ENCODE measurements at places on chromosomes 4 and X.

GRCh38 chrX:109843963-109844751 lies 111.1 kb upstream of the ACSL4 start:
- DNase-seq: no peak

GRCh38 chrX:150482537-150483206 lies 85.7 kb upstream of the MTM1 start:
- DNase-seq: peak; percentile 3

DNA sequence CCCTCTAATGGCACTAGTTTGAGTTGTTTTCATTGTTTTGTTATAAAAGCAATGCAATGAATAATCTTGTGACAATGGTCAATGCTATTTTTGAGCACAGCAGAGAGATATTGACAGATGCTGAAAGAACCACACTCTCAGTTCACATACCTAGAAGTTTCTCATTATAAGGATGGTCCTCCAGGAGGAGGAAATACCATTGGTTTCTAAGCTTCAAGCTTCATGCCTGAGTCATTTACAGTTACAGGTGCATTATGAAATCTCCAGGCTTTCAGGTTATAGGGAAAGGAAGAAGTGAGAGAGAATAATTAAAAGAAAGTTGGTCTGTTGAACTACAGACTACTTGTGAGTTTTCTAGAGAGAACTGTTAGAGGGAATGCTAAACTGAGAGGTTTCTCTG lies 75.3 kb downstream of the PWWP3B start:
- DNase-seq: no peak

DNA sequence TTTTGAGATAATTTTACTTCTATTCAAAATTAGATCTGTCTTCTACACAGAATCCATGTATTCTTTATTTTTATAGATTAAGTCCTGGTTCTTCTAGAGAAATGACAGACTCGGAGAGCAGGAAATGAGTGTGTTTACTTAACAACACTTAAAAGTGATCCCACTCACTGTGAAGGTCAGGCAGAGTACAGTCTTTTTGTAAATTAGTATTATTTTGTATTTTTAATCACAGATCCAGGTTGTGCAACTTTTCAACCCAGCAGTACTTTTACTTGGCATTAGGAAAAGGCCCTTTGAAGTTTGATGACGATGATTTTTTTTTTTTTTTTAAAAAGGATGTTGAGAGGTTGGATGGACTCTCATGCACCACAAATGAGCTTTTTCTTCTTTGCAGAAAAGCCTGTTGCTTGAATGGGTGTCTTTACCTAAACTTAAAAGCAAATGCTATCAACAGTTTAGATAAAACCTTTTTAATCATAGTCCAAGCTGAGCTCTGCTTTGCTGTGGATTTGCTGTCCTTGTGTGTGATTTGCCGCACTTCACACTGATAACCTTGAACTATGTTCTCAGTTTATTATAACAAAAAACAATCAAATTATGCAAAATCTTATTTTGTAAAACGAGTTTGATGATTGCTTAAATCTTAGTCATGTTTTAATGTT lies 114.1 kb downstream of the MXRA5 start:
- DNase-seq: no peak

GRCh38 chr4:48162162-48162561 lies 28.1 kb upstream of the TXK start:
- DNase-seq: no peak

DNA sequence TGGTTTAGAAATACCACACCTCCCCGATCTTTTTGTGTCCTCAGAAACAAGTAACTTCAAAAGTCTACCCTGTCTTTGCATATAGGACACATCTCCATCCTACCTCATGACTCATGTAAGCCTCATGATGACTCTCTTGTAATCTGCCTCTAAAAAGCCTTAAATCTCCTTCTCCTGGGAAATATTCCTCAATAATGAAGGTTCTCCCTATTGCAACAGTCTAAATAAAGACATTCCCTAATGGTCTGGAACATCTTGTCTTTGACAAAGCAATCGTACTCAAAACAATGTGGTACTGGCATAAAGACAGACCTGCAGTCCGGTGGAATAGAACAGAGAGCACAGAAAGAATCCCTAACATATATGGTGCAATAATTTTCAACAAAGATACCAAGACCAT lies 257.7 kb downstream of the OPHN1 start:
- DNase-seq: no peak

DNA sequence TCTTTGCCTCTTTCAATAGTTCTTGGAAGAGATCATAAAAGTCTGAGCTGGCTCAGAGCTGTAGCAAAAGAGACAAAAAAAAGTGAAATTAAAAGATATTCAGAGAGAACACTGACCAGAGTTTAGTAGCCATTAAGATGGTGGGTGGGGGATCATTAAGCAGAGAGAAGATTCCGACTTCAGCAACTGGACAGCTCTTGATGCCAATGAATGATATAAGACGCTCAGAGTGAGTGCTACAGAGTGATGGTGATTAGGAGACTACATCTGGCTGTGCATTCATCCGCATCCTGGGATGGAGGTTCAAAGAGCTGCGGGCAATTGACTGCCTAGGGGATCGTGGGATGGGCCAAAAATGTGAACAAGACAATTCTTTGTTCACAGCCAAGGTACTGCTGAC lies 178.5 kb downstream of the PACRGL start:
- DNase-seq: no peak

DNA sequence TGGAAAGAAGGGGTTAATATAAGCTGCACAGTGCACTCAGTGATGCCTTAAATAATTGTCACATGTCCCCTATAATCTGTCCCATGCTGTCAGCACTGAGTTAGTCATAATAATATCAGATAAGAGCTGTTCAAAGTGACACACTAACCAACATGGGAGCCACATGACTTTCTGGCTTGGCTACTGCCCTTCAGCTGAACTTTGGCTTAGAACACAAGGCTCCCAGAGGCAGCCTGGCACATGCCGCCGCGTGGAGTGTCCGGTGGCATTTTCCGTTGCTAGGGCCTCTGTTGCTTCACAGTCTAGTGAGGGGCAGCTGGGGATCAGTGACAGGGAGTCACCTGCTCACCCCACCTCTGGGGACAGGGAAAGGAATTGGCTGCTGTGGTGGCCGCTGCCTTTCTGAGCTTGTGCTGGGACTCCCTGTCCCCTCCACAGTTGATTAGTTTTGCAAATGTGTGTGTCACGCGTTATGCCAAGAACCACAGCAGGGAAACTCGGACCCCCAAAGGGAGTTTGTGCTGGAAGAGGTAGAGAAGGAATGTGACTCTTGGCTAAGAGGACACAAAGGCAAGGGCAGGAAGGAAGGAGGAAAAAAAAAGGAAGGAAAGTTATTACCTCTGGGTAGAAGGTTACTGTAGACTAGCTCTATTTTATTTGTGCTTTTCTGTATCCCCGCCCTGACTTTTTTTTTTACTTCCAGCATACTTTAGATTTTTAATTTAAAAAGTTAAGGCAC lies 41.1 kb upstream of the PPARGC1A start:
- no peak for DNase-seq

DNA sequence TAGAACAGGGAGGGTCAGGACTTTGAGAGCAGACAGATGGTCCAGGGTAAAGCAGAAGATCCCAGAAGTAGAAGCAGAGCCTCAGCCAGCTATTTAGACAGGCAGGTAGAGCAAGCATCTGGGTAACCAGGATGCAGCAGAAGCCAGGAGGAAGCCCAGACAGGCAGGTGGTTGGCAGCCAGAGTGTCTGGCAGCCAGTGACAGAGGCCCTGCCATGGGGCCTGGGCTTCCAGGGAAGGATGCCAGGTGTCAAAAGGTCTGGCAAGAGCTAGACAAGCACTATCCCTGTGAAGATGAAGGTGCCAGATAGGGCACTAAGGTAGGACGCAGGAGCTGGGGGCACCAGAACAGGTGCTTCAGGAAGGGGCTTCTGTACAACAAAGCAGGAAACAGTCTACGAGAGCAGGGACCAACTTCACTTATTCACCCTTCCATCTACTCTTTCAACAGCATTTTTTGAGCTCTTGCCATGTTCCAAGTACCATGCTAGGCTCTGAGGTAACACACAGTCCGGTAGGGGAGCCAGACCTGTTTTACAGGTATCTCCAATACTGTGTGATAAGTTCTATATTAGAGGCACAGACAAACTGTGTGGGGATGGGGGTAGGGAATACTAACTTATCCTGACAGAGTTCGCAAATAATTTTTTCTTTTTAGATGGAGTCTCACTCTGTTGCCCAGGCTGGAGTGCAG lies 38.1 kb upstream of the GJB1 start:
- DNase-seq: no peak

- DNase-seq: no peak
These were observed 2248.1 kb downstream of the ARAP2 start for GRCh38 chr4:33996075-33996718.

- no peak for DNase-seq
These were observed 85.4 kb downstream of the FRMPD4 start for GRCh38 chrX:12223650-12224049.

GRCh38 chrX:72273718-72274117 lies 3.3 kb downstream of the RPS4X start:
- no peak for DNase-seq

DNA sequence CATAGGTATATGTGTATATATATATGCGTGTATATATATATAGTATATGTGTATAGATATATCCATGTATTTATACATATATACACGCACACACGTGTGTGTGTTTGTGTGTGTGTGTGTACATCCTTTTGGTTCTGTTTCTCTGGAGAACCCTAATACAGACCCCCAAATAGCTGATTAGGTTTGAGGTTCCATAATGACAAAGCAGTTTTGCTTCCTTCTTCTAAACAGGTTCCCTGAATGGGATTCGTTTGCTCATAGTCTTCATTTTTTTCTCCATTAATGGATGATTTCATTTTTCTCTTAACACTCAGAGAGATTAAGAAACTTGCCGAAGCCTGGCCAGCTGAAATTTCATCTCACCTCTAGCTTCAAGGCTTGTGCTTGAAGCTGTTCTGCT lies 234.0 kb upstream of the BCOR start:
- DNase-seq: no peak

DNA sequence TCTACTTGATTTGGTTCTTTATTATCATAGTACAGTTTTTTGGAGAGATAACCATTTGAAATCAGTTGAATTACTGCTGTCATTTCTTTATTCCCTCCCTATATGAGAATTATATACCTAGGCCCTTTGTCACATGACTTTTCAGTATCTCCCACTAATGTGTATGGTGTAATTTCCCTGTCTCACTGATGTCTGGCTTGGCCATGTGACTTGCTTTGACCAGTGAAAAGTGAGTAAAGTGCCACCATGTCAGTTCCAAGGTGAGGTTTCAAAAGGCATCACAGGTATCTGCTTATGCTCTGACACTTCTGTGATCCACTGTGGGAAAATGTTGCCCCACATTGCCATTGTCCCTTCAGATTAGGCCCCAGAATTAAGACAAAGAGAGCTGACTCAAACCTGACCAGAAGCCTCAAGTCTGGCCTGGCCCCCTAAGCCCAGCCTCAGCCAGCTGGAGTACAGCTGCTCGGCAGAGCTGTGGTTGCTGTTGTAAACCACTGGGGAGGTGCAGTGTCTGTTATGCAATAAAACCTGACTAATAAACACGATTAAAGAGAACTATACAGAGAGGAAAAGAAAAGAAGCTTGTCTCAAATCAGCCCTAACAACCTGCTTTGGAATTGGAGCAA lies 27.5 kb downstream of the SETD7 start:
- no peak for DNase-seq

DNA sequence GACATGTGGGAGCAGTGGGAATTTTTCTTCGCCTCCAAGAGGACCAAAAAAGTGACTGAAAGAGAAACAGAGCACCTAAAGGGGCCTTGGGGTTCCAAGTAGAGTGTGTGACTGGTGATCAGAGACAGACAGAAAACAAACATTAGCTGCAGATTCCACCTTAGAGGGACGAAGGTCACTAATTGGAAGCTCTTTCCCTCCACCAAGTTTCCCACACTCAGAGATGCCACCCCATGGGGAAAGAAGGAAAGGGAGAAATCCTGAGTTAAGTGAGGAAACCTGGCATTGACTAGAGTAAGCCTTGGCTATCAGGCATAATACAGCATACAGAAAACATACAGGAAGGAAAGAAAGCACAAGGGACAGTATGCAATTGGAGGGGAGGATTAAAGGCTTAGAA lies 90.9 kb downstream of the HNRNPD start:
- no peak for DNase-seq

DNA sequence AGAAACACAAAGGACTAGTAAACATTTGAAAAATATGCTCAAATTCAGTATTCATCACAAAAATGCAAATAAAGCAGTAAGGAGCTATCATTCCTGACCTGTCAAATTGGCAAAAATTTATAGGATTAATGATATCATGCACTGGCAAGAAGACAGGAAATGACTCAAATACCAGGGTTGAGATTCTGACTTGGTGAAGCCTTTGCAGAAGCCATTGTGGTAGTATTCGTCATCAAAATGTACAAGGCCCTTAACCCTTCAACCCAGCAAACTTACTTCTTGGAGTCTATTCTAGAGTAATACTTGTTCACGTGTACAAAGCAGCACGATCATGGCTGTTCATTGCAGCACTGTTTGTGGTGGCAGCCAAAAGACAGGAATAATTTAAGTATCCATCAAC lies 132.4 kb downstream of the ENOX2 start:
- DNase-seq: no peak

GRCh38 chr4:181264893-181265292 lies 978.3 kb upstream of the TENM3 start:
- DNase-seq: no peak

GRCh38 chrX:110414273-110414672 lies 55.6 kb downstream of the RTL9 start:
- DNase-seq: no peak

DNA sequence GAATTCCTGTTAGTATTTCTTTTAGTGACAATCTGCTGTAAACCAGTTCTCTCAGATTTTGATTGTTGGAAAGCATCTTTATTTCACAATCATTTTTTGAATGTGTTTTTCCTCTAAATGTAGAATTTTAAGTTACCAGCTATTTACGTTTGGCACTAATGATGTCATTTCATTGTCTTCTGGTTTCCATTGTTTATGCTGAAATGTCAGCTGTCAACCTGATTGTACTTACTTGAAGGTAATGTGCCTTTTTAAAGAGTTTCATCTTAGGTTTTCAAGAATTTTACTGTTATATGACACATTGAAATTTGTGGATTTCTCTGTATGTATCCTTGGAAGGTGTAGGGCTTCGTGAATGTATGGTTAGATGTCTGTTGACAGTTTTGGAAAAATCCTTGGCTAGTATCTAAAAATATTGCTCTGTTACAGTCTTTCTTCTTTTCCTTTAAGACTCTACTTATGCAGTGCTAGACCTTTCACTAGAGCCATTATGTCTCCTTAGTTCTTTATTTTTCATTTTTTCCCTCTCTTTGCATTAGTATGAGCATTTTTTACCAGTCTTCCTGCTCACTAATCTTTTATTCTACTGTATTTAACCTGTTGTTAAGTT lies 30.4 kb downstream of the SMAD1 start:
- no peak for DNase-seq
